Cortex of kidney (tissue), 1 donor: ENCODE measurements at places on chromosomes 1 and 21.

DNA sequence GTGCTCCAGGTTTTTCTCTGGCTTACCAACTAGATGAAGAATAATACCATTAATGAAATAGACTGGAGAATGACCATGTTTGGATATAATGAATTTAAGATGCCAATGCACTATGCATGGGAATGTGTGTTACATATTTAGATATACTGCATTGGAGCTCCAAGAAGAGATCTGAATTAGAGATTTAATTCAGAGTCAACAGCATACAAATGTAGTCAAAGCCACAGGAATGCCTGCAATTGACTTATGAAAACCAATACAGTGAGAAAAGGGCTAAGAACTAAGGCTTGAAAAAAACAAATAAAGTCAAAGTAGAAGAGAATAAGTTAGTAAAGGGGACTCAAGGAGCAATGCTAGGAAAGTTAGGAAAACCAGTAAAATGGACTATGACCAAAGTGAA, 59.1 kb downstream of the USP24 start:
- no peak for DNase-seq

- DNase-seq, result no peak
Observed at GRCh38 chr1:109691759-109692158, 4.1 kb downstream of the GSTM1 start.

- no peak for DNase-seq
Observed at GRCh38 chr1:59682396-59683080, 132.2 kb upstream of the HOOK1 start.

DNA sequence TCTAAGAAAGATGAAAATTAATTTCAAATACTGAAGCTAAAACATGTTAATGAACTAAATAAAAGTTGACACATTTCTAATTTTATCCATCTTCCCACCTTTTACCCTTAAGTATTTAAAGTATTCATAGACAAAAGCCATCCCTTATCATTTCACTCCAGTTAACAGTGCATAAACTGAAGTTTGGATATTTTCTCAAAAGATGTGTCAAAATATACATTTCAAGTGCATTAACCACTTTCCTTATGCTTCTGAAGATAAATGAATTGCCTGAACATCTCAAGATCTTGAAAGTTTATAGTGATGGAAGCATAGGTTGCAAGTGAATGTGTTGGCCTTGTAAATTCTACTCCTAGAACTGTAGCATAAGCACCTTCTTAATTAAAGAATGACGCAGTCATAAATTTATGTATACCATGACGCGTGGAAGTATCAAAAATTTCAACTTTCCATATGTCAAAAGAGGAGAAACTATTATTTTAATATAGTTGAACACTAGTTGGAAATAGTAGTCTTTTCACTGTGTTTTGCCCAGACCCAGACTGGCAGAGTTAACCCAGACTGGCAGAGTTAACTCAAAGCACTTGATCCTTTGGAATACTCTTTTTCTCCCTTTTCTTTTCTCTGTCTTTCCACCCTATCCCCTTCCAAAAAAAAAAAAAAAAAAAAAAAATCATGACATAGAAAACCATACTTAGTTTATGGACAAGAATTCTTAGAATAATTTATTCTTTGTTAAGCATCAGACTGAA, 282.6 kb upstream of the C1orf105 start:
- DNase-seq, result no peak

GRCh38 chr1:232327899-232328298, 302.0 kb downstream of the SIPA1L2 start:
- DNase-seq, result no peak

DNA sequence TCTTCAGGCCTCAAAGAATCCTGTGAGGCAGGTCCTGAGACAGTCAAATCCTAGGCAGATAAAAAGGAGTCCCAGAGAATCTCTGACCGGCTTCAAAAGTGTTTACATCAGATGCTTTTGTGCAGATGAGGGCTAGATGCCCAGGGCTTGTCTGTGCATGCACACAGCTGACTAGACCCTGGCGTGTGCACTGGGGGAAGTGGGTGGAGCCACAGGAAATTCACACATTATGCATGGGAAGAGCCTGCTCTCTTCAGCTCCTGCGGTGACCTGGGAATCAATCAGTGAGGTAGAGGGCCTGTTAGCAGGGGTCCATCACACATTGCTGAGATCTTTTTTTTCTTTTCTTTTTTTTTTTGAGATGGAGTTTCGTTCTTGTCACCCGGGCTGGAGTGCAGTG, 36.6 kb upstream of the NHLH2 start:
- DNase-seq, result no peak

- no peak for DNase-seq
Observed at GRCh38 chr1:164801791-164802502, 243.0 kb downstream of the PBX1 start.
